ENCODE measurements at places on chromosomes 16 and 17.

GRCh38 chr16:88405216-88406060, 22.7 kb downstream of the ZNF469 start:
- no peak for DNase-seq

- DNase-seq: no peak
Measured at GRCh38 chr16:66717776-66718175, 21.2 kb upstream of the CMTM4 start.

DNA sequence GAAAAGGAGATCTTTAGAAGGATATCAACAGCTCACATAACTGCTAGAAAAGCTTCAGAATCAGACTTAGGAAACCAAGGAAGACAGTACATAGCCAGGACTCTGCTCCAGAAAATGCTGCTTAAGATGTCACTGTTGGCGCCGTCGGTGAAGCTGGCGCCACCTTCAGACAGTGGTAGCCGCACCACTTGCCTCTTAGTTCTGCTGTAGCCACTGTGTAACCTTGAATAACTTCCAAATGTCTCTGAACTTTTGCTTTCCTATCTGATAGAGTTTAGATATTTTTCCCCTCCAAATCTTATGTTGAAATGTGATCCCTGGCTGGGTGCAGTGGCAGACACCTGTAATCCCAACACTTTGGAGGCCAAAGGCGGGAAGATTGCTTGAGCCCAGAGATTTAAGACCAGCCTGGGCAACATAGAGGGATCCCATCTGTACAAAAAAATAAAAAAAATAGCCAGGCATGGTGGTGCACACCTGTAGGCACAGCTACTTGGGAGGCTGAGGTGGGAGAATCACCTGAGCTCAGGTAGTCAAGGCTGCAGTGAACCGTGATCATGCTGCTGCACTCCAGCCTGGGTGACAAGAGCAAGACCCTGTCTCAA, 6.3 kb upstream of the USP31 start:
- DNase-seq: no peak

DNA sequence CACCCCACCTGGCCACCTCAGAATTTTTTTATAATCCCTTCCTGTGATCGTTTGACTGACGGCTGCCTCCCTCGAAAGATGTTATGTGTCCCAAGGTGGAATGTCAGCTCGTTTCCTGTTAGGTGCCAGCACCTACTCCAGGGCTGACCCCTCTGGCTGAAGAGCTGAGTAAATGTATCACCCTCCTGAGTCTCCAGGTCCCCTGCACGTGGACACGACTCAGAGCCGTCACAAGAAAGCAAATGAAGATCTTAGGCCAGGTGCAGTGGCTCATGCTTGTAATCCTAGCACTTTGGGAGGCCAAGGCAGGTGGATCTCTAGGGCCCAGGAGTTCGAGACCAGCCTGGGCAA, 273.2 kb downstream of the C16orf95 start:
- no peak for DNase-seq

DNA sequence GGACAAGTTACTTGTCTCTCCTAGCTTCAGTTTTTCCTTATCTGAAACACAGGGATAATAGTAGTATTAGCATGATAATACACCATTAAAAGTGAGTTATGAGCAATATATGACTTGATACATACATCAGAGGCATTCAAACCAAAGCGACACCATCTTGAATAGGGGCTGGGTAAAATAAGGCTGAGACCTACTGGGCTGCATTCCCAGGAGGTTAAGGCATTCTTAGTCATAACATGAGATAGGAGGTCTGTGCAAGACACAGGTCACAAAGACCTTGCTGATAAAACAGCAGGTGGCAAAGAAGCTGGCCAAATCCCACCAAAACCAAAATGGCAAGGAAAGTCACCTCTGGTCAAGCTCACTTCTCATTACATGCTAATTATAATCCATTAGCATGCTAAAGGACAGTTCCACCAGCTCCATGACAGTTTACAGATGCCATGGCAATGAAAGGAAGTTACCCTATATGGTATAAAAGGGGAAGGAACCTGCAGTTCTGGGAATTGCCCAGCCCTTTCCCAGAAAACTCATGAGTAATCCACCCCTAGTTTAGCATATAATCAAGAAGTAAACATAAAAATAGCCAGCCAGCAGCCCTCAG, 37.2 kb upstream of the HS3ST3A1 start:
- DNase-seq: no peak

DNA sequence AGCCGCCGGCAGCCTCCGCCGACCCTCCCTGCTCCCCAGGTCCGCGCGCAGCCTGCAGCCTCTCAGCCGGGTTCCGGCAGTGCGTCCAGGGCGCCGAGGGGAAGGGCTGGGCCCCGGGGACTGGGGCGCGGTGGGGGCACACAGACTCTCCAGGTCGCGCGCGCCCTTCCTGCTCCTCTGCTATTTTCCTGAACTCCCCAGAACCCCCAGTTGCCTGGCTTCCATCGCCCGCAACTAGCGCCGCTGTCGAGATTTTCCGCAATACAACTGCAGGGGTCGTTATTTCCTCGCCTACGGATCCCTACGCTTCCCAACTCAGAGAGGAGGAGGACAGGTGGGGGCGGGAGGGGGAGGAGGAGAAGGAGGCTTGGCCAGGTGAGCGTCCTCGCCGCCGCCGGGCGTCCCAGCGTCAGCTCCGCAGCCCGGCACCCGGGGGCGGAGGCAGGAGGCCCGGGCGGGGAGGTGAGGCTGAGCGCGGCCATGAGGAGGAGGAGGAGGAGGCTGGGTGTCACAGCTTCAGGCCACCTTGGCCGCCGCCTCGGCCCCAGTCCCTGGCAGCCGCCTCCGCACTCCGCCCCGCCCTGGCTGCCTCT, at the start of gene CA10:
Gene CA10, minus strand, starts transcription at position 265 of the 593 bp plus-strand sequence.
- no peak for DNase-seq

DNA sequence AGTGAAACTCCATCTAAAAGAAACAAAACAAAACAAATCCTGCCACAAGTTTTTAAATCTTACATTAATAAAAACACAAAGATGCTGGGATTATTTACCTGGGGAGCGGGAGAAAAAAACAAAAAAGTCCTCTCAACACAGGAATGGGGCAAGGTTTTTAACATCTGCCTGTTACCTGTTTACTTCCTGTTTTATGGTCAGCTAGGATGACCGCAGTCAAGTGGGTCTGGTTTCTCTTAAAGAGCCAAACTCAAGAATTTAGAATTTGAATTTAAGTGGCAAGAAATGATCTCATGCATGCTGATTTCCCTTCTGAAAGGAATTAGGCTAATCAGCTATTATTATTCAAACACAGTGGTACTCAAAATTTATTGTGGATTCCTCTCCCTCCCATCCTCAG, 39.7 kb upstream of the TBC1D3K start:
- no peak for DNase-seq

DNA sequence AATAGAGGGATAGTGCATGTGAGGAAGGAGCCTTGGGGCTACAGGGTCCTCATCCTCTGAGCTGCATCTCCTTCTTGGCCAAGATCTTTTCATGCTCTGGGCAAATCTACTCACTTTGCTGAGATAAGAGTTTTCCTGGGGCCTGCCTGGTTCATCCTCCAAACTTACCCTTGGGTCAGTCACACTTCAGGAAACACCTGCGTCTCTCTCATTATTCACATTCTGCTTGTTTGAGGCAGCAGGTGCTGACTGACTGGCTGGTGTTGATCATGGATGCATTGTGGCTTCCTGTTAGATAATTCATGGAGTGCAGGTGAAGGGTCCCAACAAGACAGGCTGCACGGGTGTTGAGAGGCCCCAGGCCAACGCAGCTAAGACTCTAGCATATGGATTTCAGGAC, 162.6 kb downstream of the SALL1 start:
- DNase-seq: no peak

DNA sequence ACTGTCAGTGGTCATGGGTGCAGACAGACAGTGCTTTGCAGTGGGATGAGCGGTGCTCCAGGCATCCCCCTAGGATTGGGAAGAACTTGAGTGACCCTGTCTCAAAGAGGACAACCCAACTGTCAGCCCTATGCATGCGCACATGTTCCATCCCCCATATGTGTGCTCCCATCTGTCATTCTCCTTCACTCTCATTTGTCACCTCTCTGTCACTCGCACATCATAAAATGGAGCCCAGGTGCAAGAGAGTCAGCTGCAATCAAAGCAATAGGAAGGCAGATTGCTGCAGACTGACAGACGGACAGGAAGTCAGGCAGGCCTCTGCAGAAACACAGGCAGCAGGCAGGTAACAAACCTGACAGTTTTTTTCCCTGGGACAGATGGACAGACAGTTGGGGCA, 101.8 kb upstream of the CCL1 start:
- DNase-seq: no peak

DNA sequence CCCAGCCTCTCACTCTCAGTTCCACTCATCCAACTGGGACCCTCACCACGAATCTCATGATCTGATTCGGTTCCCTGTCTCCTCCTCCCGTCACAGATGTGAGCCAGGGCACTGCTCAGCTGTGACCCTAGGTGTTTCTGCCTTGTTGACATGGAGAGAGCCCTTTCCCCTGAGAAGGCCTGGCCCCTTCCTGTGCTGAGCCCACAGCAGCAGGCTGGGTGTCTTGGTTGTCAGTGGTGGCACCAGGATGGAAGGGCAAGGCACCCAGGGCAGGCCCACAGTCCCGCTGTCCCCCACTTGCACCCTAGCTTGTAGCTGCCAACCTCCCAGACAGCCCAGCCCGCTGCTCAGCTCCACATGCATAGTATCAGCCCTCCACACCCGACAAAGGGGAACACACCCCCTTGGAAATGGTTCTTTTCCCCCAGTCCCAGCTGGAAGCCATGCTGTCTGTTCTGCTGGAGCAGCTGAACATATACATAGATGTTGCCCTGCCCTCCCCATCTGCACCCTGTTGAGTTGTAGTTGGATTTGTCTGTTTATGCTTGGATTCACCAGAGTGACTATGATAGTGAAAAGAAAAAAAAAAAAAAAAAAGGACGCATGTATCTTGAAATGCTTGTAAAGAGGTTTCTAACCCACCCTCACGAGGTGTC, 26.6 kb downstream of the STH start:
- DNase-seq: no peak

GRCh38 chr17:63437287-63438091, 8.6 kb downstream of the CYB561 start:
- no peak for DNase-seq

GRCh38 chr16:48123104-48123788, 32.5 kb downstream of the ABCC12 start:
- DNase-seq: peak; percentile 95

GRCh38 chr16:13835387-13835786, 84.6 kb upstream of the ERCC4 start:
- no peak for DNase-seq

DNA sequence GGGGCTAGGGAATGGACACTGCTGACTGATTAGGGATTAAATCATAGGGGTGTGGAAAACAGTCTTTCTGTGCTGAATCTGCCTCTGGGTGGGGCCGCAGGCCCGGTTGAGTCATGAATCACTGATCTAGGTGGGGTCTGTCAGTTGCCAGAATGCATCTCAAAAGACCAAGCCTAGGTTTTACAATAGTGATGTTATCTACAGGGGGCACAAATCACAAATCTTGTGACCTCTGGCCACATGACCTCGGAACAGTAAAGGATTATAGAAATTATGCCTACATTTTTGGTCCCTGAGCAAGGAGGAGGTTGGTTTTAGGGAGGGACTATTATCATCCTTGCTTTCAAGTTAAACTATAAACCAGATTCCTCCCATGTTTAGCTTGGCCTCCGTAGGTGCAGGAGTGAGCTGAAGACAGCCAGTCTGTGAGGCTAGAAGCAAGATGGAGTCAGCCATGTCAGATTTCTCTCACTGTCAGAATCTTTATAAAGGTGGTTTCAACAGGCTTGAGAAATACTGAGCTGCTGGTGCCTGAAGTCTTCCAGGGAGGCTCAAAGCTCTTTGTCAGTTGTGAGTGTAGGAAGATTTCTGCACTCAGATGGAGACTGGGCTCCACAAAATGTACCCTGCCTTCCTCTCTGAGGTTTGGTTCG, 12.9 kb downstream of the GNGT2 start:
- no peak for DNase-seq

DNA sequence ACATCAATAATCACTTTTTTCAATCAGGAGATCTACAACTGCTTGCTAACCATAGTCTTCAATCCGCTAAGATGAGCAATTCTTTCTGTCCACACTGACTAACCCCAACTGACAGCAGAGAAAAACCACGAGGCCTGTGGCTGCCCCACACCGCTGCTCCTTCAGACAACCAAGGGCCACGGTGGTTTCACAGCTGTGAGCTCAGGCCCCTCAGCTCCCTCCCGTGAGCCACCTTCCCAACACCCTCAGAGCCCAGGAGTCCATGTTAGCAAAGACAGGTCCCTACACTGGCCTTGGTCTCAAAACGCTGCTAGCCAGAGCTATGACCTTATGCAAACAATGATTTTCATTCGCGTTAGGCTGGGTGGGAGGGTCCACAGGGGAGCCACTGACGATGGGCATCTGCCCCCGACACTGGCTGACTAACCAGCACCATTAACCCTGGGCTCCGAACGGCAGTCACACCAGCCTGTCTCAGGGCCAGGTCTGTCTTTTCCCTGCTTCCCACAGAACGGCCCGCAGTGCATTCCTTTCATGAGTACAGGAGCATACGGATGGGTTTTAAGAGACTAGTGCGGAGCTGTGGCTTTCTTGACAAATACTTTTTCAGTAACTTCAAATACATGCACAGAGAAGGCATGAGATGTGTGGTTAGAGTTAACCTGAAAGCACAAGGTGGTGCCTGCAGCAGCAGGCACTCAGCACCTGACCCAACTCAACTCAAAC, 67.3 kb downstream of the ANKRD11 start:
- no peak for DNase-seq

DNA sequence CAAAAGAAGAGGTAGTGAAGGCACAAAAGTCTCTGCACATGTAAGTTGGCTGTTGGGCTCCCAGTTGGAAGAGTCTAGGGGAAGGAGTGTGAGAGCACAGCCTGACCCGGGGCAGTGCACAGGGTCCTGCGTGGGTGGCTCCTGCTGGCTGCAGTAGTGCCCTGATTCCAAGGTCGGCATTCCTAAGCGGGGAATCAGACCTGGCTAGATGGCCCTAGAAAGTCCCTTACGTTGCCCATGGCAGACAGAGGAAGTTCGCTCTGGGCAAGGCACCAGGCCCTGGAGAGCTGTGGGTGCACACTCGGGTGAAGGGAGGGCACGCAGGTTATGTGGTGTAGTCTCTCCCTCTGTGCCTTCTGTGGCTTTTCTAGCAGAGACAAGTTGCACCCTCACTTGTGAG, 22.8 kb upstream of the SLC5A11 start:
- DNase-seq: no peak

GRCh38 chr17:4329838-4330237, 36.6 kb downstream of the UBE2G1 start:
- peak; percentile 92 for DNase-seq

GRCh38 chr17:58006560-58006923, 504 bp downstream of the SRSF1 start:
- DNase-seq: no peak

- DNase-seq: no peak
Measured at GRCh38 chr16:67406111-67406971, 9.9 kb downstream of the ZDHHC1 start.

- DNase-seq: no peak
Measured at GRCh38 chr17:7932483-7932891, 481 bp downstream of the CNTROB start.

- DNase-seq: no peak
Measured at GRCh38 chr17:13523164-13523563, 78.6 kb downstream of the HS3ST3A1 start.

DNA sequence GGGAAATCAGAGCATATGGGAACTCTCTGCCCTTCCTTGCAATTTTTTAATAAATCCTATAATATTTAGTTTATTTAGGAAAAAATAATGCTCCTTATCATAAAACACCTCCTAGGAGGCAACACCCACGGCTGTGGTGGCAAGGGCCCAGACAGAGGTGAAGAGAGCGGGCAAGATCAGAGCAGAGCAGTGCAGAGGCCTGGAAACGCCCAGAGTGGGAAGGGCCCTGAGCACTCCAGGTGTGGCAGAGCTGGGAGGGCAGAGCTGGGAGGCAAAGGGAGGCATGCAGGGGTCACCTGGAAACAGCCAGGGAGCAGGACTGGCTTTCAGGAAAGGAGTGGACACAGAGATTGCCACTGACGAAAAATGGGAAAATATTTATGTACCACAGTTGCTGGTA, 17.3 kb downstream of the FBXO31 start:
- DNase-seq: no peak
